ENCODE measurements at places on chromosomes 4 and X. TPM values are rescaled to one million over a fixed set of nuclear protein-coding genes. Genes with fewer than 3 reads are reported as not detected.

DNA sequence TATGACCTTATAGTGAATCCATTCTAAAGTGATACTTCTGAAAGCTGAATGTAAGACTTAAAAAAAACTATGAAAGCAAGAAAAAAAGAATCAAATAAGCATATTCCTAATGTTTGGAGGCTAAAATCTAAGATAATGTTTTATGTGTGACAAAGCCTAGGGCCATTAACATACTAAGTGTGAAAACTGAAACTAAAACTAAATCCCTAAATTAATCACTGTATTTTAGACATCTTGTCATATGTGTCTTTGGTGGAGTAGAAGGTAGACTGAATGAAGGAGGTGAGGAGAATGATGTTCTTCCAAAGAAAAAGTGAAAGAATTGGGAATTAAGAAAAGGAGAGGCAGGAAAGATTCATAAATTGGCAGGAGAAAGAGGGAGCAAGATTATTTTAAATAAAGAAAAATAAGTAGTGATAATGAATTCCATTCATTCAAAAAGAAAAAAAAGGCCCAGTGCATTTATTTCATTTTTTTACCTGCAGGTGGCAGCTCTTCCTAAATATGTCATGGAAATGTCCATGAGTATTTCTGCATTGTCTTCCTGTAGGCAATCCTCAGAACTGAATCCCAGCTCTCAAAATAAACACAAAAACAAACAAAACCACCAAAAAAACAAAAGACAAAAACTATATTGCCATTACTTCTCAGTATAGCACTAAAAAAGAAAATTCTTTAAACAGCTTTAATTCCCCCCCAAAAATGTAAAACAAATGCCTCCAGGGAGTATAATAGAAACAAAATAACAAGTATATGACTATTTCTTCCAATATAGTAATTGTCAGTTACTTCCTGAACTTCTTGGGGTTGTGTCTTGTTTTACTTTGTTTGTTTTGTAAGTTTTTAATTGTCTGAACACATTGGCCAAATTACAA, 17.0 kb upstream of the AP1AR start:
- no peak for DNase-seq
- no peaks in the 10 kb centered on the region for H3K36me3 ChIP-seq
- no peaks in the 10 kb centered on the region for H3K4me1 ChIP-seq
- H3K27me3 ChIP-seq = no peaks in the 10 kb centered on the region
- no peak overlapping the region for H3K4me3 ChIP-seq

Gene FHIP1A
- 1.9 TPM for total RNA-seq

Gene LANCL3
- 7.2 TPM for total RNA-seq

DNA sequence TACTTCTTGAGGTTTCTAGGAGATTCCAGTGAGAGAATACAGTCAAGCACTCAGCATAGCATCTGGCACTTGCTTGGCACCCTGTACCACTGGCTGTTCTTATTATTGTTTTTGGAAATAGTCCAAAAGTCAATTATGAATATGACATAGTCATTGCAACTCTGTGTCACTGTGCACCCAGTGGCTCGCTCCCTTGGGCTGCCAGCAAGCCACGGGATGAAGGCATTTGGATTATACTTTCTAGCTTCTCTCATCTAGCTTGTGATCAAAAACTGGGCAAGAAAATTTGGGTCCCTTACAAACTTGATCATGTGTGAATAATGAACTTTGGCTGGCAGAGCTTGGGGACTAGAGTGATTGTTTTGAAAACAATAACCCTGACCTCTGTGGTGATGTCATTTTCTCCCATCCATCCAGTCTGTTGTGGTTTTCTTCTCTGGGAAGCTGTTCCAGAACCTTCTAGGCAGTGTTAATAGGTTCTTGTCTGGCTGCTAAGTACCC, 32.7 kb upstream of the LIMCH1 start:
- H3K4me1 ChIP-seq = no peaks in the 10 kb centered on the region
- no peak for DNase-seq
- H3K36me3 ChIP-seq = no peaks in the 10 kb centered on the region
- no peaks in the 10 kb centered on the region for H3K27me3 ChIP-seq
- H3K4me3 ChIP-seq = no peak overlapping the region

- H3K4me1 ChIP-seq = no peaks in the 10 kb centered on the region
- H3K36me3 ChIP-seq = no peaks in the 10 kb centered on the region
- H3K27ac ChIP-seq = peak overlapping the region; percentile 73
- no peaks in the 10 kb centered on the region for H3K27me3 ChIP-seq
- DNase-seq = no peak
- H3K4me3 ChIP-seq = no peak overlapping the region
These were observed 250.7 kb downstream of the THOC2 start for GRCh38 chrX:123481913-123482851.

Gene SLC6A14
- not detected for total RNA-seq

Gene NXF2B
- total RNA-seq = not detected

Gene WDR17
- 7.8 TPM for total RNA-seq

Gene PPA2
- 133 TPM for total RNA-seq

GRCh38 chrX:148732743-148733142, 232.3 kb downstream of the AFF2 start:
- H3K27ac ChIP-seq = no peak overlapping the region
- H3K4me3 ChIP-seq = no peak overlapping the region
- H3K27me3 ChIP-seq = no peaks in the 10 kb centered on the region
- no peaks in the 10 kb centered on the region for H3K36me3 ChIP-seq
- H3K4me1 ChIP-seq = no peaks in the 10 kb centered on the region
- no peak for DNase-seq

DNA sequence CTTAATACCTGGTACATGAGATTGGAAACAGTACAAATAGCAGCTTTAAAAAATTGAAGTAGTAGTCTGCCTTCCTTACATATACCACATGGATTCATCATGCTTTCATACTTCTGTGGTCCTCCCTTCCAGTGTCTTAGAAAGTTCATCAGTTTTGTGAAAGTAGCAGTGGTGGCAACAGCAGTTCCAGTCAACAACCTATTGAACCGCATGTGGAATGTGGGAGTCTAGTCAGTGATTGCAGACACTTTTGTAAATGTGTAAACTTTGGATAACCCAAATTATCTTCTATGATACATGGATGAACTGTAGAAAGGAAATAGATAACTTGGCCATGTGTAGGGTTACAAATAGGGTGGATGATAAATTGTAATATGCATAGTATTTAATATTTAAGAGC, 34.1 kb downstream of the FNIP2 start:
- no peaks in the 10 kb centered on the region for H3K27me3 ChIP-seq
- DNase-seq = no peak
- H3K27ac ChIP-seq = no peak overlapping the region

Gene COX18
- 21.3 TPM for total RNA-seq

- no peak overlapping the region for H3K27ac ChIP-seq
- peaks cover 9% of the 10 kb centered on the region for H3K27me3 ChIP-seq
- H3K4me1 ChIP-seq = no peaks in the 10 kb centered on the region
- H3K36me3 ChIP-seq = no peaks in the 10 kb centered on the region
These were observed 743 bp upstream of the NRK start for GRCh38 chrX:105821471-105822121.

DNA sequence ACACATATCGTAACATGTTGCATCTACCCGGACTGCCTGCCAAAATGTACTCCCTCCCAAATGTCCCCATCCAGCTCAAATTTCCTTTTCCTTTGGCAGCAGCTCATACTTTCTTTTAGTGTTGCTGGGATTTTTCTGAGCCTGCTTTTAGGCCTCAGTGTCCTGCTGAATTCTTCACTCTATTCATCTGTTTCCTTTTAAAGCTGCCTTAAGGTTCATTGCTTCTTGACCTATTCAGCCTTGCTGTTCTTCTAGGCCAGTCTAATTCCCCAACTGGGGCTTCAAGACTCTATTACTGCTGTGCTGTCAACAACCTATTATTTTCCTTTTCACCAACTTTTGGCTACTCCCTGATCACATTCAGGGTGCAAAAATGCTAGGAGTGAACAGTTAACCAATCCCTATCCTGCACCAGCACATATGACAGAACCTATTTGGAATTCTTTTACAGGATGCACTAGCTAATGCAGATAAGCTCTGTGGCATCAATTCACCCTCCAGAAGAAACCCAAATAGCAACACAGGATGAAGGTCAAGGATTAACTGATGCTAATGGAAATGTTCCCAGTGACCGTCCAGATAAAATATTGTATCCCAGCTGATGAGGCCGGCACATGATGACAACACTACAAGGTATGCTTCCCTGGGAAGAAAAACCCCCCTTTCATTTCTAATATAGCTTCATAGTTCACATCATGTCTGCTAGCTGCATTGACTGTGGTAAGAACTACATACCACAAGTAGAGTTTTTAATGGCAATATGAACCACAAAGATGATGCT, 114.7 kb upstream of the TTC29 start:
- DNase-seq = no peak
- no peaks in the 10 kb centered on the region for H3K4me1 ChIP-seq
- H3K27me3 ChIP-seq = no peaks in the 10 kb centered on the region
- H3K4me3 ChIP-seq = no peak overlapping the region
- no peaks in the 10 kb centered on the region for H3K36me3 ChIP-seq

DNA sequence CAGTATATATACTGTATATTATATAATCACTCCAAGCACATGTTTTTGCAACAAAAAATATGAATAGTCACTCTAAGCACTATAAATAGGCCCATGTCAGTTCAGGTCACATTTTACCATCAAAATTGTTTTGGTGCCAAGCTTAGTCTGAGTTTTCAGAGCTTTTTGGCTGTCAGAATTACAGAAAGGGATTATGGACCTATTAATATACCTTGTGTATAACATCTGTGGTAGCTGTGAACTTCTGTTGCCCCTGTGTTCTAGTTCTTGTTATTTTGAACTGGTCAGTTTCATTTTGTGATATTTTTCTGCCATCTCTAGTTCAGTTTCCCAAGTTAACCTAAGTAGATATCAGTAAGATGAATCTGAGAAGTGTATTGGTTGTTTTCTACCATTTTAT, 22.9 kb downstream of the EXOC1 start:
- DNase-seq = no peak
- no peak overlapping the region for H3K4me3 ChIP-seq
- H3K27me3 ChIP-seq = no peaks in the 10 kb centered on the region
- no peak overlapping the region for H3K27ac ChIP-seq
- H3K36me3 ChIP-seq = peaks cover 26% of the 10 kb centered on the region

Gene PABPC5
- 4.6 TPM for total RNA-seq

Gene CLGN
- total RNA-seq = 3.1 TPM

All from sigmoid colon (tissue), 7 donors.